Suppressor macrophage treated with lipopolysaccharide for 1 hour (primary cell): ENCODE measurements at places on chromosomes 13 and 19.

DNA sequence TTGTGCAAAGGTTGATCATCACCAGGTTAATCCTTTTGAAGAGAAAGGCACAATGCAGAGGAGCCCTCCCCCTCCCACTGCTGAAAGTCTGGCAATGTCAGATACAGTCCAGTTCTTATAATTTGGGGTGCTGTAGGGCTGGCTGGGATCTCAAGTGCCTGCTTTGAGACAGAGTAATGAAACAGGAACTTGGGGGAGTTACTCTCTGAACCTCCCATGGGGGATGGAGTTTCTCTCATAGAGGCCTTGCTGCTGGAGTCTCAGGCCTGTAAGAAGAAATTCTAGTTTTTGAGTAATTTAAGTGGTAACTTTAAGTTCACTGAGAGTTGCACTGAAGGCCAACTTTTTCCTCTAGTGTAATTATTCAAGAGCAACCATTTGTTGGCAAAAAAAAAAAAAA, 410.5 kb downstream of the KCNRG start:
- DNase-seq, result peak; percentile 42

DNA sequence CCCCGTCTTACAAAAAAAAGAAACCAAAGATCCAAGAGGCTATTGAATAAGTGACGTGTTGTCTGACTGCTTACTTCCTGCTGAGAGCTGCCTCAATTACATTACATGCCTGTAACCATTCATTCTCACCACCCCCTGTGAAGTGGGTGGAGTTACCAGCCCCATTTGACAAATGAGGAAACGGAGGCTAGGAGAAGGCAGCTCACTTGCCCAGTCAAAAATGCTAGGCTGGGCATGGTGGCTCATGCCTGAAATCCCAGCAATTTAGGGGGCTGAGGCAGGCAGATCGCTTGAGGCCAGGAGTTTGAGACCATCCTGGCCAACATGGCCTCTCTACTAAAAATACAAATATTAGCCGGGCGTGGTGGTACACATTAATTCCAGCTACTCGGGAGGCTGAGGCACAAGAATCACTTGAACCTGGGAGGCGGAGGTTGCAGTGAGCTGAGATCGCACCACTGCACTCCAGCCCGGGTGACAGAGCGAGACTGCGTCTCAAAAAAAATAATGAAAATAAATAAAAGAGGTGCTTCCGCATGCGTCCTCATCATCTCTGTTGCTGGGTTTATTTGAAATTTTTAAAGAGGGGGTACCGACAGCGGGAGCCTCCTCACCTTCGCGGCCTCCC, 499 bp downstream of the LSM7 start:
- DNase-seq, result peak; percentile 95

GRCh38 chr13:33205804-33206221, 79.7 kb downstream of the STARD13 start:
- DNase-seq, result no peak

GRCh38 chr13:33645591-33646554, 172.1 kb upstream of the RFC3 start:
- no peak for DNase-seq

- no peak for DNase-seq
Measured at GRCh38 chr13:50077431-50077830, 62.2 kb downstream of the KCNRG start.

DNA sequence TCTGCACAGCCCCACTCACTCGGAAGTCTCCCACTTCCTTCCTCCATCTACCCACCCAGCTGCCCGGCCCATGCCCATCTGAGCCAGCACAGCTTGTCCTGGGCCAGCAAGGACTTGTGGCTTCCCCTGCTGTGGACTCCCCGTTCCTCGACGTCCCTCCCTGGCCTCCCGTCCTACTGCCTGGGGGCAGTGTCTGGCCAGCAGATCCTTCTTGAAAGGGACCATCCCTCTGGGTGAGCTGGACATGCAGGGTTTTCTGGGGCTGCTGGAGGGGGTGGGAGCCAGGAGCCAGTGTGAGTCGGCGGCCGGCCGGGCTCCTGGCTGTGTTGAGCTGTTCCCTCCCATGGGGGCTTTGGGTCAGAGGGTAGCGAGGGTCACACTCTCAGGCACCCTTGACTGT, 26.7 kb downstream of the CRTC1 start:
- peak; percentile 8 for DNase-seq

- no peak for DNase-seq
Measured at GRCh38 chr19:29928831-29929230, 13.2 kb upstream of the URI1 start.

- DNase-seq, result no peak
Measured at GRCh38 chr19:58510084-58510862, 1.5 kb downstream of the SLC27A5 start.

- no peak for DNase-seq
Measured at GRCh38 chr13:23771956-23772355, 117.2 kb downstream of the MIPEP start.

GRCh38 chr19:29785360-29785759, 26.4 kb upstream of the CCNE1 start:
- DNase-seq, result no peak

DNA sequence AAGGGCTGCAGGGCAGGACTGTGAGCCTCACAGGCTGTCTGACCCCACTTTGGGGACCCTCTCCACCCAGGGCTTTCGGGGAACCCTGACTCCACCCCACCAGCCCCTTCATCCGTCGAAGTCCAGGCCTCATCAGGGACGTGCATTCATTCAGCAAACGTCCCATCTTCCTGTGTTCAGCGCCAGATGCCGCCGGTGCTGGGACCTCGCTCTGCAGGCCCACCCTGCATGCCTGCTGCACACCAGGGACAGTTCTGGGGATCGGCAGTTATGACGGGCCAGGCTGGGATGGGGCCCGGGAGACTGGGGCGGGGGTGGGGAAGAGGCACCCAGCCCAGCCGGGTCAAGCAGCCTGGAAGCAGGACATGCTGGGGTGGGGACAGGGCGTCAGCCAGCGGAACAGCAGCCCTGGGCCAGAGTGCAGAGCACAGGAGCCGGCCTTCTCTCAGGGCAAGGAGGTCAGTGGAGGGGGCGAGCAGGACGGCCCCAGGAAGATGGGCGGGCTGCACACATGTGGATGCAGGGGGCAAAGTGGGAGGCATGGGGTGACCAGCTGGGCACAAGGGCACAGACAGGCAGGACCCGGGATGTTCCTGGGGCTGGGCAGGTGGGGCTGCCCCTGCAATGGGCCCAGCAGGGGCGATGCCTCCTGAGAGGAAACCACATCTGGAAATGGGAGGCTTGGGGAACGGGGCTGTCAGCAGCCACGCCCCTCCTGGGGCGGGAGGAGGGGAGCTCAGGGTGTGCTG, 5.1 kb downstream of the GAMT start:
- no peak for DNase-seq
